ENCODE measurements at places on chromosomes 3 and 15.

DNA sequence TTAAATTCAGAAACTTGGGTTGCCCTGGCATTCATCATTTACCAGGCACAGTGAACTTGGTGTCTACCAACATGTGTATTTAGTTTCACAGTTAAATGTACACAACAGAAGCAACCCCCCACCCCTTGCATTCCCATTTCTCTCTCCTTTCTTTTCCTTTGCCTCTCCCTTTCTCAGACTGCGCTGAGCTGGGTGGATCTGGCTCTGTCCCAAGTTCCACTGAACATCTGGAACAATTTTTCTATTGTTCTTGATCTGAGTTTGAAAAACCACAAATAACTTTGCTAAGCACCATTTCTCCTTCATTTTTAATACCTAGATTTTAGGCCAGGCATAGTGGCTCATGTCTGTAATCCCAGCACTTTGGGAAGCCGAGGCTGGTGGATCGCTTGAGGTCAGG lies 242.2 kb downstream of the ABHD5 start:
- DNase-seq = no peak

DNA sequence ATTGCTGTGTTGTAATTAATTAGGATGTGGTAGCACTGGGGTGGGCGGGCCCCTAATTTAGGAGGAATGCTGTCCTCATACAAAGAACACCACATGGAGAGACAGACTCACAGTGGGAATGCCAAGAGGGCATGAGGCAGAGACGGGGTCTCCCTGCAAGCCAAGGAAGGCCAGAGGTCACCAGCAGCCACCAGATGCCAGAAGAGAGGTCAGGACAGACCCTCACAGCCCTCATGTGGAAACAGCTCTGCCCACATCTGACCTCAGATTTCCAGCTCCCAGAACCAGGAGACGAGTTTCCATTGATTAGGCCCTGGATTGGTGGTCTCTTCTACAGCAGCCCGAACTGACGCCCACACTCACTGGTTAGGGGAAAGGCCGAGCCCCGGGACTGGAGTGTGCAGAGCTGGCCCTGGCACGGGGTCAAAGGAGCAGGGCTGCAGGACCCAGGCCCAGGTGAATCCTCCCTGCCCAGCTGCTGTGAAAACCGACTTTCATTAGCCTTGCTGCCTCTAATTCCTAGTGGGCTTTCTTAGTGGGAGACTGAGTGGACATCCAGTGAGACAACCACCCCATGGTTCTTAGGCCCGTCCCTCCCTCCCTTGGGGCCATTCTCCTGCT lies 43.0 kb upstream of the SLC41A3 start:
- DNase-seq = no peak

GRCh38 chr3:99953596-99953995 lies 135.9 kb downstream of the CMSS1 start:
- DNase-seq = peak; percentile 26

GRCh38 chr3:194761384-194761783 lies 75.7 kb downstream of the FAM43A start:
- DNase-seq = no peak

- no peak for DNase-seq
These were observed 3.6 kb downstream of the SNRK start for GRCh38 chr3:43289841-43290470.

- peak; percentile 76 for DNase-seq
These were observed 12.4 kb upstream of the RAB11A start for GRCh38 chr15:65856821-65857455.

GRCh38 chr15:100559330-100559729 lies 30.6 kb upstream of the CERS3 start:
- no peak for DNase-seq

- DNase-seq = no peak
These were observed 181.6 kb downstream of the ABHD5 start for GRCh38 chr3:43872301-43872700.

GRCh38 chr3:13332158-13332557 lies 88.0 kb downstream of the NUP210 start:
- no peak for DNase-seq

DNA sequence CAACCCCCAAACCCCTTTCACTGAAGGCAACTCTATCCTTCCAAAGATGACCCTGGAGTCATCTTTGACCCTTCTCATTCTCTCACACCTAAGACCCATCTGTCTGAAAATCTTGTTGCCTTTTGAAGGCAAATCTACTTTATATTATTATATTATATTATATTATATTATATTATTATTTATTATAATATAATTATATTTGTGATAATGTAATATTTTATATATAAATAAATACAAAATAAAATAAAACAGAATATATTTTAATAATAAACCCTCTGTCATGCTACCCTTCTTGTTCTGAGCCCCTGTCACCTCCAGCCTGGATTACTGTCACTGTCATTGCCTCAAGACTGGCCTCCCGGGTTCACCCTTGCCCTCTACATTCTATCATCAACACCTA lies 5.0 kb upstream of the PROK2 start:
- DNase-seq = no peak

DNA sequence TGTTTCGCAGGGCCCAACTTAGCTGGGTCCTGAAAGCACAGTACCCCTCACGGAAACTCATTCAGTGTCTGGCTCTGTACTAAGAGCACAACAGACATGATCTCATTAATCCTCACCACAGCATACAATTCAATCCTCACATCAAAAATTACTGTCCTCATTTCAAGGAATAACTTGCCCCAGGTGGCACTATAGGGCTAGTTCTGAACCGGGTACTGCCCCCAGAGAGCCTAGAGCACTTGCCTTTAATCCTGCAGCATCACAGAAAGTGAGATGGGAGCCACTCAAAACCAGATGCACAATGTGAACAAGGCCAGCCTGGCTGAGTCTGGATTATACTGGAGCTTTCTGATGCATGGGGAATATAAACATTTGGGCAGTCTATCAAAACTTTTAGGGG lies 122.6 kb downstream of the OSBPL10 start:
- DNase-seq = no peak
